ENCODE measurements at places on chromosomes 6 and 20.
A peak's percentile ranks its signal among the peaks of the same experiment; 100 is the strongest.

DNA sequence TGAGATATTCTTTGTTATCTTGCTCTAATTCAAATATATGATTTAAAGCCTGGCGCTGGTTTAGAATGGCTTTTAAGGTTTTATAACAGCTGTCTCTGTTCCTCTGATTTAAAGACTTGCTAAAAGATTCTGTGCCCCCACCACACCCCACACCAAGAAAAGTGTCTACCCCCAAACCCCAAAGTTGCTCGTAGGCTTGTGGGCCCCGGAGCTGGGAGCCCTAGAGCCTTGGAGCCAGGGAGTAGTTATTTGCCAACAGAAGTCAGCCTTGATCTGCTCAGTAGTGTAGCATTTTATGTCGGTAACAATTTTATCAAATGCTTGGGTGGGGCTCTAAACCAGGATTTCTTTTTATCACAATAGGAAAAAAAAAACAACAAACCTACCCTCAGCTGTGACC lies 105.2 kb upstream of the TRAF3IP2 start:
- no peak overlapping the region for H3K4me3 ChIP-seq
- peaks cover 13% of the 10 kb centered on the region for H3K36me3 ChIP-seq
- H3K27ac ChIP-seq: peak overlapping the region; percentile 71
- H3K27me3 ChIP-seq: no peaks in the 10 kb centered on the region

- H3K4me3 ChIP-seq: no peak overlapping the region
- no peaks in the 10 kb centered on the region for H3K27me3 ChIP-seq
- H3K27ac ChIP-seq: no peak overlapping the region
- no peak for DNase-seq
- no peaks in the 10 kb centered on the region for H3K36me3 ChIP-seq
- H3K4me1 ChIP-seq: no peaks in the 10 kb centered on the region
Measured at GRCh38 chr6:112562301-112563231, 215.4 kb downstream of the RFPL4B start.

GRCh38 chr6:72554761-72555221 lies 67.1 kb upstream of the KCNQ5 start:
- no peak for DNase-seq
- H3K27ac ChIP-seq: no peak overlapping the region
- H3K4me3 ChIP-seq: no peak overlapping the region
- H3K27me3 ChIP-seq: no peaks in the 10 kb centered on the region

- H3K27me3 ChIP-seq: peaks cover 27% of the 10 kb centered on the region
- DNase-seq: peak; percentile 56
- H3K27ac ChIP-seq: no peak overlapping the region
- H3K36me3 ChIP-seq: no peaks in the 10 kb centered on the region
Measured at GRCh38 chr6:170137911-170138910, 152.7 kb downstream of the DLL1 start.

DNA sequence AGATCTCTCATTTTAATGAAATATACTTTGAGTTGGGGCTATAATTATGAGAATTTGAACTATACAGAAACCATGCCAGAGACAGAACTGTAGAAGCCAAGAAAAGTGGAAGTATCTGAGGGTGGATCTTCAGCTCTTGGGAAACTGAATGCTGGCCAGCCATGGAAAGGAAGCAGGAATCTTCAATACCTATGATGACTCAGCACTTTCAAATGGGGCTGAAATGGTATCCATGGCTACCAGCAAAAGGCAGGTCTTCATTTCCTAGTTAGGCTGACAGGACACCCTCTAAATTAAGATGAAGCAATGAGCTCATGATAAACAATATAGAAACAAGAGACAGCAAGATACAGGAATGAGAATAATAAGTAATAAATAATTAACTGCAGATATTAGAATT lies 171.3 kb downstream of the COL21A1 start:
- H3K27ac ChIP-seq: no peak overlapping the region
- DNase-seq: no peak
- no peaks in the 10 kb centered on the region for H3K27me3 ChIP-seq
- H3K4me3 ChIP-seq: no peak overlapping the region
- no peaks in the 10 kb centered on the region for H3K4me1 ChIP-seq

Data from spleen (tissue), 13 donors.